Lung microvascular endothelial cell (primary cell): ENCODE measurements at places on chromosomes 3 and 15.

DNA sequence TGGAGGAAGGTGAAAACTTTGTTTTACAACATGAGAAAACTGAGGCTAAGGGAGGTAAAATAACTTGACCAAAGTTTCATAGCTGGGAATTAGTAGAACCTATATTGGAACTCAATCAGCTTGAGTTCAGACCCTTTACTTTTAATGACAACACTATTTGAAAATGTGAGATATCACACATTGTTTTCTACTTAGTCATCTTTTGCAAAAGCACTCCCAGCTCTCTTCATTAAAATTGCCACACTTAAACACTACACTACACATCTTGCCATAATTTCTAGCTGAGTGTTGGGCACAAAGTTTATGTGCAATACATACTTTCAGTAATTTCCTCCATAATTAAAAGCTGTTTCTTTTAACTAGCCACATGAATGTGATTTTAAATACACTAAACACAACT lies 230.4 kb upstream of the DCBLD2 start:
- DNase-seq: no peak

DNA sequence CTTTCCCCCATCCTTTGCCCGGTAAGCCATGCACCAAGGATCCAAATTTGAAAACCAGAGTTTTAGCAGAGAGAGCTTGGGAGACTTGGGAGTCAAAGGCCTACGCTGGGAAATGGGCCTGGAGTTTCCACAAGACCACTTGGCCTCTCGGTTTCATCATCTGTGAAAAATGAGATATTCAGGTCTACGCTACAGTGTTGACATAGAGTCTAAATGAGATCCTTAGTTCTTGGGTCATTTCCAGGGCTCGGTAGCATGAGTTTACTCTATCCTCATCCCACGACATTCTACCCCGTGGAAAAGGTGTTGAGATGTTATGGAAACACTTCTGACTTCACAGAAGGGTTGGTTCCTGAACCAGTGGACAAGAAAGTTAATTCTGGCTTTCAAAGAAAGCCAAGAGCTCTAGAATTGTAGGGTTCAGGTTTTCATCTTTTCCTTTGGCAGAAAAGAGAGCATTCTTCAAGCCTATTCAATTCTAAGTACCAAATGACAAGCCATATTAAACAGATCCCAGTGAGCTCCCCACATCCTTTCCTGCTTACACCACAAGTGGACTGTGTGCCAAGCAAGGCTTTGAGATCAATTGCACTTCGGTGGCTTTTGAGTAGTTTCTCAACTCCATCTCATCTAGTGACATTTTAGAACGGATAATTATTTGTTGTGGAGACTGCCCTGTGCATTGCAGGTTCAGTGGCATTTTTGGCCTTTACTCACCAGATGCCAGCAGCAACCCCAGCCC lies 219.7 kb downstream of the SLCO3A1 start:
- DNase-seq: no peak

DNA sequence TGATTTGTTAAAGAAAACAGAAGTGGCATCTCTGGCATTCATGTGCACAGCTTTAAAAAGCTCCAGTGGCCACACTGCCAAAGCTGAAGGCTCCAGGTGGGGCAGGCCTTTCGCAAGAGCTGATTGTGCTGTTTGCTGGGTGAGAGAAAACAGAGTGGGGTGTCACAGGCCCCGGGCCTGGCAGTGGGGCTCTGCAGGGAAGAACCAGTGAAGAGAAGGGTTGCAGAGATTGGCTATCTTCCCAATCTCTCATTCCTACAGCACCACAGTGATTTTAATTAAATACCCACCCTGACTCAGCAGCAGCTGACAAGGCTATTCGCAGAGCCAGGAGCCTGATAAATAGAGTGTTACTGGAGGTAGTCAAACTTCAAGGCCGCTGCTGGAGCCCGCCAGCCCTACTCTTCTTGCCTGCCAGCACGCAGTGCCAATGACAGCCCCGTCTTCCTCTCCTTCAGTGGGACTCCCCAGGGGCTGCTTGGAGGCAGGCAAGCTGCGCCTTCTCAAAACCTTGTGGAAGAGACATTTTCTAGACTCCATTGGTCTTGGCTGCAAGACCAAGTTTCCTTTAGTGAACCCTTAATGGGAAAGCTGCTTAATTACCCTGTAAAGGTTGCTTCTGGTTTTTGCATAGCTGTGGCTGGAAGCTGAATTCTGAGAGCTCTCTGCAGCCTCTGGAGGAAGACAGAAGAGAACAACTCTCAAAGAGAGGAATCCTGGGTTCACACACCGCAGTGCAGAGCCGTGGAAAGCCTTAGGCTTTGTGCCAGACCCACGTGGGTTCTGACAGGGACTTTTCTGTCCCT lies 225.8 kb upstream of the SLCO3A1 start:
- DNase-seq: no peak

DNA sequence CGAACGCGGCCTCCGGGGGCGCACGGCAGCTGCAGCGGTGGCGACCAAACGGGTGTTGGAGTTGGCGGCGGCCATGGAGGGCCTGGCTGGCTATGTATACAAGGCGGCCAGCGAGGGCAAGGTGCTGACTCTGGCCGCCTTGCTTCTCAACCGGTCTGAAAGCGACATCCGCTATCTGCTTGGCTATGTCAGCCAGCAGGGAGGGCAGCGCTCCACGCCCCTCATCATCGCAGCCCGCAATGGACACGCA lies 725 bp downstream of the FEM1B start:
- DNase-seq: peak; percentile 83

GRCh38 chr15:93358166-93359059 lies 269.4 kb upstream of the RGMA start:
- no peak for DNase-seq

- DNase-seq: no peak
Measured at GRCh38 chr3:37910671-37911400, 49.2 kb downstream of the CTDSPL start.

DNA sequence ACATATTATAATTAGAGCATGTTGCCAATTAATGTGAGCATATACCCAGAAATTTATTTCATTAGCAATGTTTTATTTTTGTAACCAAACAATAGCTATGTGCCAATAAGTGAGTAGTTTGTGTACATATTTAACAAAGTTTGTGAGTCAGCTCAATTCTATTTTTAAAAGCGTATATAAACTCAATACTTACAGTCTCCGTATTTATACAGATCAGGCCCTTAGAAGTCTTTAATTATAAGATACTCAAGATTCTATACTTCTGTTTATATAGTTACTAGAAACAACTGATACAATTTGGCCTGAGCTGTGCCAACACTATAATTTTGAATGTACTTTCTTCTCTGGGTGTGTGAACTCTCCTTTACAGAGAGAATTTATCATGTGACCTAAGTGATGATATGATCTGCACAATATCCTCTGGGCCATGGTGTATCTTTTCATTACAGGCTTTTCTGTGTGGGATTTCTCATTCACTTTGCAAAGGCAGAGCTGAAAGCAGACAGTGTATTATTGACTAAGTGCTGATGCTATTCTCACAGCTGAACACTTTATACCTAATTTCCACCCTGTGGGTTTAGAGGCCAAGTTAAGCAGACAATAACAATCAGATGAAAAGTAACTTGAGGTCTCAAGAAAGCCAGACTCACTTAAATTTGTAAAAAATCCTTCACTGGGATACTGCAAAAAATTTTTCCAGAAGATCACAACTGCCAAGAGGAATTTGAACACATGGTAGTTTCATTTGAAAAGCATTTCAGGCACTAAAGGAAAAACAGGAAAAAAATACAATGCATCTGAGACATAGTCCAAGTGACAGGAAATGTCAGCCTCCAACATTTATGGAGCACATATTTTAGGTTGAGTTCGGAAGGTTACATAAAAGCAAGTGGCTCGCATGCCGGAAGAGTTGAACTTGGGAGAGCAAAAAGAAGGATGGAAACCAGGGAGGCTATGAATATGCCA lies 277.9 kb upstream of the SEMA6D start:
- DNase-seq: peak; percentile 7

GRCh38 chr3:113606539-113607218 lies 74.3 kb downstream of the SIDT1 start:
- DNase-seq: no peak

GRCh38 chr3:12275974-12276650 lies 12.8 kb upstream of the PPARG start:
- DNase-seq: peak; percentile 19

DNA sequence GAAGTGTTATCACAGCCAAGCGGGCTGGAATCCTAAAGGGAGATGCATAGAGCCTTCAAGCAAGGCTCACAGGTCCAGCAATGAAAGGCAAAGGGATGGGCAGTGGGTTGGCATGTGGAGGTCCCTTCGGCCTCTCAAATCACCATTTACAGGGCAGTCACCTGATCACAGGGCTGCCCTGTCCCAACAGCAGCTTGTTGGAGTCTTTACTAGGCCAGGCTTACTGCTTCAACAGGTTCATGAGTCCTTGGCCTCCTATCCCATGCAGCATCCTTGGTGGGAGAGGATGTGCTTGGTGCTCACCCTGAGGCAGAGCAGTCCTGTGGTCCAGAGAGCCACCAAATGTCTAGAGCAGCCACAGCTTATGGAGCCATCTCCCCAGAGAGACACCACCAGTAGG lies 24.2 kb upstream of the SKOR1 start:
- no peak for DNase-seq

GRCh38 chr3:189508784-189509501 lies 122.2 kb upstream of the TP63 start:
- DNase-seq: no peak

- no peak for DNase-seq
Measured at GRCh38 chr15:48248414-48248813, 42.3 kb downstream of the SLC12A1 start.

DNA sequence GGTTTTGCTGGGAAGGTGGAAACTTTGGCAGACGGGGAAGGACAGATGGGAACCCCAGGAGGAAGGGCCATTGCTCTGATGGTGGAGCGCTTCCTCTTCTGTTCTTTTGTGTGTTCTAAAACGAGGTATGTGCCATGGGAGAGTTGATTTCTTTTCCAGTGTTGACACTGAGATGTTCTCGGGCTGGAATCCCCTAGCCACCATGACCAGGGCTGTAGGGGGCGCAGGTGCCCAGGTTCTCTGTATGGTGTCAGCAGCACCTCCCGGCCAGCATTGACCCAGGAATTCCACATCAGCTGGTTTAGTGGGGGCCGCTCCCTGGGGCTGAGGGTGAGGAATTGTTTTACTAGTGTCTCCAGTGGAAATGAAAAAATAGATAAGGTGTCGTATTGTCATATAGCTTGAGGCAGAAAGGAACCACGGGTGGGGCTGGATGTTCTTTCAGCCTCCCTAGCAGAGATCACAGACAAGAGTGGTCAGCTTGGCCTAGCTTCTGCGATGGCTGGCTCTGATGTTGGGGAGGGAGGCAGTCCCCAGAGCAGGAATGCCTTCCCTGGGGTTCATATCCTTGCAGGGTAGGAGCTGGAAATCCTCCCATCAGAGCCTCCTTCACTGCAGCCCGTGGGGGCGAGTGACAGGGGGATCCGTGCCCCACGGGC lies 34.2 kb upstream of the ACAD9 start:
- no peak for DNase-seq

GRCh38 chr3:177554895-177555759 lies 357.8 kb upstream of the TBL1XR1 start:
- no peak for DNase-seq

GRCh38 chr3:6654670-6655069 lies 206.2 kb upstream of the GRM7 start:
- DNase-seq: no peak

GRCh38 chr3:45792036-45792435 lies 4.3 kb downstream of the SLC6A20 start:
- DNase-seq: no peak

DNA sequence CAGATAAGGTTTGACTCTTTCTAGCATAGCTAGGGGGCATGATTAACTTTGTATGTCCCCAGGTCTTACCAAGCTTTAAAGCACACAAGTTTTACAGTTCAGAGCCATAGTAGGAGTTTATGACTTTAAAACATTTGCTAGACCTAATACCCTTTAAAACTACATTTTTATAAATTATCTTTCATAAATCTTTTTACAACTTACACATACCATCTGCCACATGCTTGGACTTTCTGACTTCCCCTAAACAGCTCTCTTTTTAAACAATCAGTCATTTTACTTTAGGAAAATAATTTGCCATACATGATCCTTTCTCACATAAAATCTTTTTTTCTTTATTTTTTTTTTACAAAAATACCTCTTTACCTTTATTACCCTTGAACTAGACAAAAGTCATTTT lies 735.3 kb upstream of the CADM2 start:
- no peak for DNase-seq

DNA sequence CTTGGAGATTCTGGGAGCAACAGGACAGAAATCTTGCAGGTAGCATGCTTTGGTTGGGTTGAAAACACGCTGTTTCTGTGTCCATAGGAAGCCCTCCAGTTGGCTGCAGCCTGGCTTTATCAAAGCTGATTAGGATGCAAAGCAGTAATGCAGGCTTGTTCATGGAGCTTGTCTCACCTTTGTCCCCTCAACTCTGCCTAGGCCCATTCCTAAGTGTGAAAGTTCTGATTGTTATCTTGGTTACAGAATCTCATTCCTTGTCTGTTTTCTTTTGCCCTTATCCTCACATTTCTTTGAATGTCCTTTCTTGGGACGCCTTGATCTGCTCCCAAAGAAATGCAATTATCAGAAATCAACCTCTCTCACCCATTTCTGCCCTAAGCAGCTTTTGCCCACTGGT lies 83.5 kb downstream of the IL20RB start:
- DNase-seq: no peak

DNA sequence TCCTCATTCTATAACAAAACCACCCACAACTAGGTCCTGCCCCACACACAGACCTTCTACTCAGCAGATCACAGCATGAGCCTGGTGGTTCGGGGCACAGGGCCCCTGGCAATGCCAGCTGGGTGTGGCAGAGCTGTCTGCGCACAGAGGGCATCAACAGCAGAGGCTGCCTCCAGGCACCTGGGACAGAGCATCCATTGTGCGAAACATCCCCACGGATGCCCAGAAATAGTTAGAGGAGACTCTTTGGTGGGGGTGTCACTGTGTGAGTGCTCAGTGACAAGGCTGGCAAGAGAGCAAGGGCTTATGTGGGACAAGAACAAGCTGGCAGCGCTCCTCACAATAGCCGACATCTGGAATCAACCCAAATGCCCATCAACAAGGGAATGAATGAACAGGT lies 487.4 kb upstream of the PROK2 start:
- no peak for DNase-seq

- peak; percentile 46 for DNase-seq
Measured at GRCh38 chr3:10263646-10264363, 15.5 kb downstream of the TATDN2 start.

DNA sequence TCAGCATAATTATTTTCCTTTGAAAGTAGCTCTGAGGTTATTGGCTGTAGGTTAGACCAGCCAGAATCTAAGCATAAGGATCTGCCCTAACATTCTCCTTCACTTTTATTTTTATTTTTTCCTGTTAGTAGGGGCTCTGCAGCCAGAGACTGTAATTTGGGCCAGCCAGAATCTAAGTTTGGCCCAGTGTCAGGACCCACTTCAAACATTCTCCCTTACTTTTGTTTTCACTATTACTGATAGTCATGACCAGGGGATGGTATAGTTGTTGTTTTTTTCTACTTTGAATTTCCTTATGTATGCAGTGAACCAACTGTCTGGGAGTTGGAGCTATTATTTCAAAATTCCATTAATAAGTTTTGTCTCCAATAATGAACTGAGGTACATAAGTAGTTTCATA lies 121.0 kb upstream of the MBNL1 start:
- DNase-seq: no peak
